ENCODE measurements at places on chromosomes 7 and 10.

GRCh38 chr7:50821457-50822008 is 38.8 kb upstream of the GRB10 start:
- DNase-seq: no peak

DNA sequence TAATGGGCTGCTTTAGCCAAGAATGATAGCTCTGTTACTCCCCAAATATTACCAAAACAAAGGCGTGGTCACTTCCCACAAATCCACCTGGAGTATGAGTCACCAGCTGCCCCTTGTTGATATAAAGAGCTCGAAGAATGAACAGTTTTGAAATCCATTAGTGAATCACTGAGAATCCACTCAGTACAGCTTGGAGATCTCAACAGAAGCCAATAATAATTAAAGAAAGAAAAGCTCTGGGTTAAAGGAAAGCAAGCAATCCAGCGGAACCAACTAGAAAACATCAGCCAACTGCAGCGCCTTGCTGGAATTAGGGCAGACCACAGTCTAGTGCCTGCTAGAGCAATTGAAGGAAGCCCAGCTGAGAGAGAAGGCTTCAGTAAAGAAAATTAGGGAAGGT is 576.0 kb upstream of the C7orf33 start:
- DNase-seq: no peak

GRCh38 chr7:132240821-132241422 is 335.3 kb downstream of the PLXNA4 start:
- no peak for DNase-seq

DNA sequence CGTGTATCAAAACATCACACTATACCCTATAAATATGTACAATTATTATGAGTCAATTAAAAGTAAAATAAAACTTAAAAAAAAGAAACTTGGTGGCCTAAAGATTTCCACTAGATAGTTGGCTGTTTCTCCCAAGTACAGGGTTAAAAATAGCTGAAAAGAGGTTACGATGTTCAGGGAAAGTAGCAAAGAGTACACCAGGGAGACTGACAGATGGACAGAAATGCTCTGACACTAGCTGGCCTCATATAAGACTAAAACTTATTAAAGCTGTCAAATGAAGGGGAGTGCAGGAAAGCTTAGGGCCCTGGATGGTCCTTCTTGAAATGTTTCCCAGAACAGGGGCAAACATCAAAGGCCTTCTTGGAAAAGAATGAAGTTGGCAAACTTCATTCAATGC is 51.3 kb downstream of the TCAF1 start:
- no peak for DNase-seq
